ENCODE measurements at places on chromosomes 7 and 10.

- DNase-seq: no peak
Measured at GRCh38 chr7:34080513-34080912, 175.2 kb downstream of the BMPER start.

- no peak for DNase-seq
Measured at GRCh38 chr10:130486906-130487305, 350.7 kb downstream of the GLRX3 start.

DNA sequence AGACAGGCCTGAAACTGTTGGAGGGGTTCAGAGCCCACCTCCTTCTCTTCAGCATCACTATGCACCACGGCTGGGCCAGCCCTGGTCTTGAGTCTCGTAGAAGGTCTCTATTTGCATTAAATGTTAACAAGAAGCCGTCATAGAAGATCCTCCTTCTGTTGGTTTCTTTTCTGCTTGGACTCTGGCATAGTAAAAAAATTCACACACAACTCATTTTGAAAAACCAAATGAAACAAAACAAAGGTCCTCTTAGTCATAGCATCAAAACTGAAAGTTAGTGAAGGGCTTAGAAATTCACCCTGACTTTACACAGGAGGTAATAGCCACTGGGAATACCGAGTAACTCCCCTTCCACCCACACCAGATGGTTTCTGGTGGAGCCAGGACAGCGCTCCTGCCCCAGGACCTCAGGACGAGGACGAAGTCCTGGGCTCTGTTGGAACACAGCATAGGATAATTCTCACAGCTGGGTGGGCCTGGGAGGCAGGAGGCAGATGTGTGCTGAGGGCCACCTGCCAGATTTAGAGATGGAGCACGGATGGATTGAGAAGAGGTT lies 248.4 kb upstream of the KLF6 start:
- no peak for DNase-seq

DNA sequence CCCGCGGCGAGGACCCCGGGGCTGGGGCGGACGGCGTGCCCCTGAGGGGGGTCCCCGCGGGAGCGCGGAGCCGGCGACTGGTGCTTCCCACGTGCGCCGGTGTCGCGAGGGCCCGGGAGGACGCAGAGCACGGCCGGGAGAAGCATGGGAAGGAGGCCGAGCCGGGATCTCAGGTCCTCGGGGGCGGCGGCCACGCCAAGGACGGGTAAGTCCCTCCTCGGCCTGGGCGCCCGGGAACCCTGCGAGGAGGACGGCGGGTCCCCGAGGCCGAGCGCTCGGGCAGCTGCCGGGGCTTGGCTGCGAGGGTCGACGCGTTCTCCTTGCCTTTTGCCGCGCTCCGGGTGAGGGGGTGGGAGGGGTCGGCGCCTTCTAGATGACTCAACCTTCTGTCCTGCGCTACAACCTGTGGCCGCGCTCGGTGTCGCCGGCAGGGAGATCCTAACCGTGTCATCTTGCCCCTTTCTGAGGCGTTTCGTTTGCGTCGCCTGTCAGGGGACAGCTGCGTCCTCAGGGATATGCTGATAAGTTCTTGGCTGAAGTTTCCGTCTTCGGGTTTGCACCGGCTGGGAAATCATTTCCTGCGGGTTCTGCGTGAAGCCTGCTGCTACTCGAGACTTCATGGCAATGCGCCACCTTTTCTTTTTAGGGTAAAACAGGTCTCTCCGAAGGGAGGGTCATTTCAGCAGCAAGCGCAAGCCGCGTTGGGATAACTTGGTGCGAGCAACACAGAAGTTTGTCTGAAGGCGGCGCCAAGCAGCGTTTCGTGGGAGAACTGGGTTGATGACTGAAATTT lies 529 bp downstream of the TASOR2 start:
- DNase-seq: peak; percentile 49

DNA sequence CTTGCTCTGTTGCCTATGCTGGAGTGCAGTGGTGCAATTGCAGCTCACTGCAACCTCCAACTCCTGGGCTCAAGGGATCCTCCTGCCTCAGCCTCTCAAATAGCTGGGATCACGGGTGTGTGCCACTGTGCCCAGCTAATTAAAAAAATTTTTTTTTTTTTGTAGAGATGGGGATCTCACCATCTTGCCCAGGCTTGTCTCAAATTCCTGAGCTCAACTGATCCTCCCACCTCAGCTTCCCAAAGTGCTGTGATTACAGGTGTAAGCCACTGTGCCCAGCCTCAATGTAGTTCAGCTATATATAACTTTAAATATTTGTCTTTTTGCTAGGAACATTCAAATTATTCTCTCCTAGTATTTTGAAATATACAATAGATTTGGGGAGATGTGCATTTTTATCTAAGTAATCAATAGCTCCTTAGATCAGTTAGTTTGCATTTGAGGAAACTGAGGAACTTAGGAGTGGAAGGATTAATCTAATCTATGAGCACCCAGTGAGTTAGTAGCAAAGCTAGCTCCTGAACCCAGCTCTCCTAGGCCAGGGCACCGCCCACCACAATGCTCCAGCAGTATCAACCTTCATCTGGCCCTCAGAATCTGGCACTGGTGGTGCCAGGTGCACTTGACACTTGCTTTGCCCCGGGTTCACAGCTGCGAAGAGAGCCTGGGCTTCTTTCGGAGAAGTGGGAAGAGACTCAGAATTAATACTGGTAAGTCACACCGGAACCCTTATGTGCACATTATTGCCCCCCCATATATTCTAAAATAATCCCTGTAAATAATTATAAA lies 5.9 kb upstream of the LRMDA start:
- DNase-seq: no peak

DNA sequence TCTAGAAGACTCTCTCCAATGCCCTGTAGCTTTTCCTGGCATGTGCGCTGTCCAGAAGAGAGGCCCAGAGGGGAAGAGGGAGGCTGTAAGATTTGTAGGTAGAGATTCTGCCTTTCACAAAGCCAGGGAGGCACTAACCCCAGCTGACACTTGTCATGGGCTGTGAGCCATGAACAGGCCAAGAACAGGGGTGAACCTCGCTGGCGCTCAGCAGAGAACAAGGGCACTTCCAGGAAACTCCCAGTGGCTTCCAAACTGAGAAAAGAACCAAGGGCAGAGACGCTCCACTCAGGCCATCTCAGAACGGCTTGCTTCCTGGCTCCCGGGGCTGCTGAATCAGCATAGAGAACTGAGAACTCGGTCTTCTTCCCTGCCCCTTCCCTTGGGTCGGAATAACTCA lies 257.8 kb upstream of the ZNF32 start:
- no peak for DNase-seq

DNA sequence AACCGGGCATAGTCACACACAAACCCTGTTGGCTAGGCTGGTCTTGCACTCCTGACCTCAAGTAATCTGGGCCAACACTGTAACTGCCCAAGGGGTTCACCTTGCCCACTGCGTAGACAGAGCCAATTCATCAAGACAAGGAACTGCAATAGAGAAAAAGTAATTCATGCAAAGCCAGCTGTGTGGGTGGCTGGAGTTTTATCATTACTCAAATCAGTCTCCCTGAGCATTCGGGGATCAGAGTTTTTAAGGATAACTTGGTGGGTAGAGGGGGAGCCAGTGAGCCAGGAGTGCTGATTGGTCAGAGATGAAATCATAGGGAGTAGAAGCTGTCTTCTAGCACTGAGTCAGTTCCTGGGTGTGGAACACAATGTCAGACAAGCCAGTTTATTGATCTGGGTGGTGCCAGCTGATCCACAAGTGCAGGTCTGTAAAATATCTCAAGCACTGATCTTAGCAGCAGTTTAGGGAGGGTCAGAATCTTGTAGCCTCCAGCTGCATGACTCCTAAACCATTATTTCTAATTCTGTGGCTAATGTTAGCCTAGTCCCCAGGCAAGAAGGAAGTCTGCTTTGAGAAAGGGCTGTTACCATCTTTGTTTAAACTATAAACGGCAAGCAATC lies 15.6 kb upstream of the FXYD4 start:
- no peak for DNase-seq

DNA sequence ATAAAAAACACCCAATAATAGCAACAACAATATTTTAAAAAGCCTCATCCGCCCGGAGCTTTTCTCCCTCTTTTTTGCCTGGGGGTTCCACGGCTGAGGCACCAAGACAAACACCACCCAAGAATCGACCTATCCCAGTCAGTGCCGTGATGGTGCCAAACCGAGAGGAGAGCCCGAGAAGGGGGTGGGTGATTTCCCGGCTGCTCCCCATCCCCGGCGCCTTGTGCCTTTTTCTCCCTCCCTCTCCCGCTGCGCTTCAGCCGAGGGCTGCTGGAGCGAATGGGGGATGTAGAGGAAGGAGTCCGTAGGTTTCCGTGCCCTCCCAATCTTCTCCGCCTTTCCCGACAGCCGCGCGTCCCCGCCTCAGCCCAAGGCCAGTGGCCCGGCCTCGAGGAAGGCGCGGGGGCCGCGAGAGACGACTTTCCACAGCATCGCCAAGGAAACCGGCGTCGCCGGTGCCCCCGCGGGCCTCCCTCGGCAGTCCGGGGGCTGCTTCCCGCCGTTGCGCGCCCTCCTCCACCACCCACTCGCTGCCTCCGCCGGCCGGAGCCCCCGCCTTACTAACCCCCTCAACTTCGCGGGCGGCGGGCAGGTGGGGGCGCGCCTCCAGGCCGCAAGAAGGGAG lies 1.3 kb downstream of the EGR2 start:
- DNase-seq: peak; percentile 44

GRCh38 chr7:115328018-115328417 lies 406.1 kb downstream of the MDFIC start:
- no peak for DNase-seq

DNA sequence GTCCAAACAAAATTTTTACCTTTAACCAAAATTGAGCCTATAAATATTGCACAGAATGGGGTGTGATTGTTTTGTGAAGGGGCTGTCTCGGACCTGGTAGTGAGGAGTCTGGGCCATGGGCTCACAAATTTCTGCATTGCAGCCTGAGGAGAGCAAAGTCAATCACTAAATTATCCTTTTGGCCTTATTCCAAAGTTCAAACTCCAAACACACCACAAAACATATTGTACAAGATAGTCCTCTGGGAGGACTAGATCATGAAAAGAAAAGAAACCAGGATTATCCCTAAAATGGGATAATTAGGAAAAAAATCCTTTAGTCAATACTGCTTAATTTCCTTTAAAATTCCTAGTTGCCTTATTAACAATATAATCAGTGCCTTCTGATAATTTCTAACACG lies 115.5 kb downstream of the BUB3 start:
- DNase-seq: no peak

DNA sequence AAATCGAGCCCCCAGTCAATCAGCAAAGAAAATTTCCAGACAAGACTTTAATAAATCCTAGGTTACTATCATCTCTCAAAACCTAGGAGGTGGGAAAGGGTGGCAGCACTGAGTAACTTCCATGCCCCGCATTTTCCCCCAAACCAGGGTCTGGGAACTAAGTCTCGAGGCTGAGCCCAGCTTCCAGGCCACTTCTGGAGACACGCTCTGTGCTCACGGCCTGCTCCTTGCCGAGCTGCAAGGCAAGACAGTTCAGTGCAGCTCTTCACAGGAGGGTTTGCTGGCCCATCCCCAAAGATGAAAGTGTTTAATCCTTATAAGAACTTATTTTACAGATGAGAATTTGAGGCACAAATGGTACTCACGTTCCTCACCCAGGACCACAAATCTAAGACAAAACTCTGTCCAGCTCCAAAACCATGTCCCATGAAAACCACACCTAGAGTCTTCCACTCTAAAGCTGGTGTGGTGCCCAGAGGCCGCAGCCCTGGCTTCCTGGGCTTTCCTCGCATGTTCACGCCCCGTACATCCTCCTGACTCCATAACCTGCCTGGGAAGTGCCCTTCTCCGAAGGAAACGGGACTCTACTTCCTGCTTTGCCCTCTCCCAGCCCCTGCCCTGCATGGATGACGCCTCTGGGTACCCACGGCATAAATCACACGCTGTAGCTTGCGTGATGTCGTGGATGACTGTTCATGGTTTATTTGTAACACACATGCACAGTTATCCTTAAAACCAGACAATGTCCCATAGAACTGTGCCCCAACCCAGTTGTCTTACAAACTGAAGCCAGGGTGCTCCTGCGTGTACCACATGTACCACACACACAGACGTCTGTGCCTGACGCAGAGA lies 201.2 kb downstream of the DIP2C start:
- DNase-seq: no peak

DNA sequence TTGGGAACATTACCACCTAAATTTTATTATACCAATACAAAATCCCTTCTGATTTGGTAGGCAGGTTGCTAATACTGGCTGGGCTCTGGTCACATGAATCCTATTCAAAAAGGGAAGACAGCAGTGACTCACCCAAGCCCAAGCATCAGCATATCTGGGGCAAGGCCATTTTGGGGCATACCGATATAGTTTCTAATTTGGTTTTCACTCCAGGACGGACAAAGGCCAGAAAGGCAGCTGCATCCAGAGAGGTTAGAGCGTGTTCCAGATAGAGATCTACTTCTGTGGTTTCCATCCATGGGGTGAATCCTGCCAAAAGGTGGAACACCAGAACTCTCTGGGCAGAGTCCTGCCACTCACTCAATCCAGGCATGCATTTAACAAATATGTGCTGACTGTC lies 335.8 kb downstream of the ELMO1 start:
- DNase-seq: no peak

- DNase-seq: no peak
Measured at GRCh38 chr7:90472805-90473540, 3.5 kb downstream of the PTTG1IP2 start.

- no peak for DNase-seq
Measured at GRCh38 chr10:12656518-12657142, 307.3 kb downstream of the CAMK1D start.

DNA sequence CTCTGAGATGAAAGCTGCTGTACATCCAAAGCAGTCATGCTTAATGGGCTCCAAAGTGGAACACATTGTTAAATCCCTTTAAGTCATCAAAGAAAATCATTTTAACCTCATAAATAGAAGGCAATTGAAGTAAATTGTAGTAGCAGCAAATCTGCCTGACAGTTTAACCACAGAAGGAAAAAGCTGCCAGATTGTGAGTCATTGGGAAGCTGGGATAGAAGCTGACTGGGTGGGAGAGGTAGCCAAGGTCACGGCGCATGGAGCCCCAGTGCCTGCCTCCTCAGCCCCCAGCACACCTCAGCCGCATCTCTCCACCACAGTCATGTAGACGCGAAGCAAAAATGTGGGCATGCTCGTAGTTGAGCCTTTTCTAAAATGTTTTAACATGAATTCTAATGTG lies 44.0 kb downstream of the TARP start:
- DNase-seq: no peak

DNA sequence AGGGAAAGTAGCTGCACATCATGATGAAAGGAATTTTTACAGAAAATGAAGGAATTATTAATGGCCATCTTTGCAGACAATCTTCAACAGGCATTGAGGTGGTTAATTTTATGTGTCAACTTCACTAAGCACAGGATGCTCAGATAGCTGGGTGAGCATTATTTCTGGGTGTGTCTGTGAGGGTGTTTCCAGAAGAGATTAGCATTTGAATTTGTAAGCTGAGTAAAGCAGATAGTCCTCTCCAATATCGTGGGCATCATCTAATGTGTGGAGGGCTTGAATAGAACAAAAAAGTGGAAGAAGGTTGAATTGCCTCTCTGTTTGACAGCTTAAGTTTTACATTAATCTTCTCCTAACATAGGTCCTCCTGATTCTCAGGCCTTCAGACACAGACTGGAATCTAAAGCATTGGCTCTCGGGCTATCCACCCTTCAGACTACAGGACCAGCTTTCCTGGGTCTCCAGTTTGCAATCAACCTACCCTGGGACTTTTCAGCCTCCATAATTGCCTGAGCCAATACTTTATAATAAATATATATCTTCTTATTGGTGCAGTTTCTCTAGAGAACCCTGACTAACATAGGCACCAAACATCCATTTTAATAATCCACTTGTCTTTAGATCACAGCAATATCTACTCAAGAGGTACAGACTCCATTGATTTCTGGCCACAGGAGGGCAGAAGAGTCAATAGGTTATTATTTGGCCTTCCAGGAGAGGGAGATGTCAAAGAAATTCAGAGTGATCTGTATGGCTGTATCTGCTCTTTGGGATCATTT lies 10.5 kb upstream of the CRPPA start:
- no peak for DNase-seq

Data from activated T-cell treated with anti-CD3 and anti-CD28 coated beads for 4 hours (primary cell).